NCI-H2171 treated with DMSO at 0.1 percent for 48 hours (cell line): ENCODE measurements at places on chromosomes 7 and 10.

DNA sequence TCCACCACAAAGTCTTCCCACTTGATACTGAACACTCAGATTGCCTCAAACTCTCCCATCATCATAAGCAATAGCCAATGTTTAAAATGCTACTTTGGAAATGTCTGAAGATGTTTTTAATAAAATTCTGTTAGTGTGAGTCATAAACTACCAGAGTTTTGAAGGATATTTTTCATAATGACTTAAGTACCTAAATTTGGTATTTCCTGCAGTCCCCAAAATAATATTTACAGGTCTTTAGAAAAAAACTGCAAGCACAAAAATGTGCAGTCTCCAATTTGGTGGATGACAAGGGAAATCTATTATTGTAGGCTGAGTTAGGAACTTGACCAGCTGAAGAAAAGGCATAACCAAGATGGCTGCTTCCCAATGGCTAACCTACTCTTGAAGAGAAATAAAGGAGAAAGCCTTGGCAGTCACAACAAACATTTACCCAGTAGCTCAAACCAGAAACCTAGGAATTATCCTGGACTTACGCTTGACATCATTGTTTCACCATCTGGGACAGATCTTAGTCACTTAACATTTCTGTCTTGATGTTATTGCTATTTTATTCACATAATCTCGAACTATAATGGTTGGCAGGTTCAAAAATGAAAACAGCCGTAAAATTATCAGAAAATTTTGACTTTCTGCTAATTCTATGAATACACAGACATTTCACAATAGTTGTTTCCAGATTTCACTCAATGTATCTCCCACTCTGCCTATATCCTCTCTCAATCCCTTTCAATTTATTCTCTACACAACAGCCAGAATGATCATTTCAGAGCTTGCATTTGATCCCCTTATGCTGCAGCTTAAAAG is 111.2 kb upstream of the STEAP1B start:
- DNase-seq = no peak

- DNase-seq = peak; percentile 80
Observed at GRCh38 chr7:95690367-95690947, 81.9 kb upstream of the DYNC1I1 start.

GRCh38 chr7:144503215-144503614 is 99.7 kb upstream of the NOBOX start:
- DNase-seq = no peak

DNA sequence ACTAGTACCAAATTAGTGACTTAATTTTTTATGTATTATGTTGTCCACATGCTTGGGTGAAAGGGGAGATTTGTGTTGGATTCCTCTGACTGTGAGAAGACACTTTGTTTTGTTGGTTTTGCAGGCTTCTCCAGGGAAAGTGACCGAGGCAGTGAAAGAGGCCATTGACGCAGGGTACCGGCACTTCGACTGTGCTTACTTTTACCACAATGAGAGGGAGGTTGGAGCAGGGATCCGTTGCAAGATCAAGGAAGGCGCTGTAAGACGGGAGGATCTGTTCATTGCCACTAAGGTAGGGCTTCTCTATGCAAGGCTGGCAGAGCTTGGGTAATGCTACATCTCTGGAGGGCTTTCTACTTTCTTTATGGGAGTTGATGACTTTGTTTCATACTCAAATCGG is 4.5 kb downstream of the AKR1E2 start:
- no peak for DNase-seq

DNA sequence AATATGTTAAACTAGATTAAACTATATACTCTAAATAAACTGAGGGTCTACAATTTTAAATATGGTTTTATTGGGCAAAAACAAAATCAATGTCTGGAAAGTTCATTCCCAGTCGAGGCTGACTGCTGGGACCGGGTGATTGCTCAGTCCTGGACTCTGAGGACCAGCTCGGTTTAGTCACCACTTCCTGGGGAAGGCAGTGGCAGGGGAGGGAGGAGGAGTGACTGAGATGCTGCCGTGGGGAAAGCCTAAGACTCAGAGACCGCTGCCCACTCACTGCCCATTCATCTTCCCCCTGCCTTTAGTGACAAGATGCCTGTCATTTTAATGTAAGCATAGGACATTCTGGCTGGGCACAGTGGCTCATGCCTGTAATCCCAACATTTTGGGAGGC is 29.0 kb downstream of the ATOH7 start:
- DNase-seq = no peak

- DNase-seq = no peak
Observed at GRCh38 chr7:1369916-1370657, 89.2 kb downstream of the MICALL2 start.

- peak; percentile 28 for DNase-seq
Observed at GRCh38 chr7:126959649-126960048, 293.1 kb downstream of the GRM8 start.

GRCh38 chr10:97713339-97713825 is at the start of gene MARVELD1:
TSS of gene MARVELD1 (plus strand) at chr10:97713730. CDS start at chr10:97713877, 147 bp downstream.
- peak; percentile 71 for DNase-seq

GRCh38 chr10:26931223-26931622 is 70.5 kb upstream of the ABI1 start:
- no peak for DNase-seq

GRCh38 chr10:31709028-31709427 is 219.6 kb downstream of the ARHGAP12 start:
- peak; percentile 26 for DNase-seq

DNA sequence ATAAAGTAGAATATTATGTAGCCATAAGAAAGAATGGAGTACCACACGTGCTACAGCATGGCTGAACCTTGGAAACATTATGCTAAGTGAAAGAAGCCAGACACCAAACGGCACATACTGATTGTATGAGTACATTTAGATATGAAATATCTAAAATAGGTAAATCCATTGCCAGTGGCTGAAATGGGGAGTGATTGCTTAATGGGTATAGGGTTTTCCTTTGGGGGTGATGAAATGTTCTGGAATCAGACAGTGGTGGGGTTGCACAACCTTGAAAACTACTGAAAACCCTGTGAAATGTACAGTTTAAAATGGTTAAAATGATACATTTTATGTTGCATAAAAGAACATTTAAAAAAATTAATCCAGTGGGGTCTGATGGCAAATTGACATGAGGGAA is 667.9 kb downstream of the AUTS2 start:
- DNase-seq = no peak

GRCh38 chr7:26705567-26705966 is 158.8 kb downstream of the SKAP2 start:
- peak; percentile 93 for DNase-seq

DNA sequence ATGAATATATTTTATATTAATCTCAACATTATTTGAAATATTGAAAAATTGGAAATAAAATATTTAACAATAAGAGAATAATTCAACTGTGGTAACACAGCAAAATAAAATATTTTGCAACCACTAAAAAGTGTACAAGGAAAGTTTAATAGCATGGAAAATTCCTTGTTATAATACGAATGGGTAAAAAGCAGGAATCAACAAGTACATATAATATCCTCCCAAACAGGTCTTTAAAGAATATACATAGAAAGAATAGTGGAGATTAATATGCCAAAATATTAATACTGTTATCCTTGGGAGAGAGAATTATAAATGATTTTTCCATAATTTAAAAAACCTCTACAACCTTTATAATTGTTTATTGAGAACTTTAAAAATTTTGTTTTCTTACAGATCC is 1.0 kb downstream of the DNAJC12 start:
- no peak for DNase-seq

DNA sequence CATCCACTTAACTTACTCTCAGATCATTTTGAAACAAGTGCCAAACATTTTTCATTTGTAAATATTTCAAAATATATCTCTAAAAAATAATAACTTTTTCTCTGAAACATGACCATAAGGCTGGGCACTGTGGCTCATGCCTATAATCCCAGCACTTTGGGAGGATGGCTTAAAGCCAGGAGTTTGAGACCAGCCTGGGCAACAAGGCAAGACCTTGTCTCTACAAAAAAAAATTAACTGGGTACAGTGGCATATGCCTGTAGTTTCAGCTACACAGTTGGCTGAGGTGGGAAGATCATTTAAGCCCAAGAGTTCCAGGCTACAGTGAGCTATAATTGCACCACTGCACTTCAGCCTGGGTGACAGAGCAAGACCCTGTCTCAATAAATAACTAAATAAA is 36.4 kb downstream of the USP54 start:
- no peak for DNase-seq

DNA sequence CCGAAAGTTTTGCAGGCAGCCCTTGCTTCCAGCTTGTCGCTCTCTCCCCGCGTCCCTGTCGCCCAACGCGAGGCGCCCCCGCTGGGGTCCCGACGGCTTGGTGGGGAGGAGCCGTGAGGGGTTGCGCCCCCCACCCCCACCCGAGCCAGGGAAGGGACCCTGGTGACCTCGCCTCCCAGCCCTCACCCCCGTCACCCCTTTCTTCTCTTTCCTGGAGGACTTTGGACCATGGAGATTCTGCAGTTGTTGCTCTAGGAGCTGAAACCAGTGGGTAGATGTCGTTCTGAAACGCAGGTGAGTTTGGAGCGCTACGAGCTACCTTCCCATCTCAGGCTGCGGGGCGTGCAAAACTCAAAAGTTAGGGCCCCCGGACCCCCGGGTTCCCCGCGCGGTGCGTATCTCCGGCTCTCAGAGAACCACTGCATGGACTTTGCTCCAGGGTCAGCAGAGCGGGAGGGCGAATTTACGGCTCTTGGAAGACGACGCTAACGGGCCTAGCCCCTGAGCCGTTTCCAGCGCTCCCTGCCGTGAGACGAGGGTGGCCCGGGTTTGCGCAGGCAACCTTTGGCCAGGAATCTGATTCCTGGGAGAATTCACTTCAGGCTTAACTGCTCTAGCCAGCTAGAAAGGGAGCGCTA is 684 bp upstream of the ATXN7L1 start:
- peak; percentile 76 for DNase-seq

GRCh38 chr7:43313628-43314378 is 201.4 kb downstream of the HECW1 start:
- no peak for DNase-seq

DNA sequence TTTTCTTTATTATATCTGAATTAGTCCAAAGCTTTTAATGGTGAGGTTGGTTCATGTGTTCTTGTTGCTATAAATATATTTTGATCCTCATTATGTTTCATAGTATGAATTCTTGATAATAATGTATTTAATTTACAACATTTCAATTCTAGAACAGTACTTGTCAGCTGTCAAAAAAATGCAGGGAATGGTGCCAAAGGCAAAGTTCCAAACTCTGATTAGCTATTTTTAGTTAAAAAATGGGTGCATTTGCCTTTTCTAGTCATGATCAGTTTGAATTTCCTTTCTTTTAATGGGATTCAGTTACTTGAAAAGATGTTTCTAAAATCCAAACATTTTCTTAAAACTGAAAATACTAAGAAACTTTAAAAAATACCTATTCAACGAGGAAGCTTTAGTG is 49.6 kb downstream of the ANKIB1 start:
- DNase-seq = no peak

- DNase-seq = no peak
Observed at GRCh38 chr10:78342827-78343653, 309.4 kb downstream of the RPS24 start.

DNA sequence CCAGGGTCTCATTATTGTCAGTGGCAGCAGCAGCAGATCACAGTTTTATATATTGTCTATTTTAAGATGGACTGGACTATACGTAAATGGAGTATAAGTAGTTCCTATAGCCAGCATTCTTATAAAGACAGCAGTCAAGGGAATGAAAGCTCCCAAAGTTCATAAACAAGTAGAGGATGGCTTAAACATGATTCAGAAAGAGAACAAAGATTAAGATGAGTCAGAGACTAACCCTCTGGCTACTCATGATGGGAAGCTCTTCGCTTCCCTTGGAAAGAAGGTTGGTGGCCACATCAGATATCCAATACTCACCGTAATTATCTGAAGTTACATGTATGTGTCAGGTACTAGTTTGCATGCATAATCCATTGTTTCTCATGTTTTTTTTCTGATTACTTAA is 277.0 kb downstream of the INHBA start:
- DNase-seq = no peak

DNA sequence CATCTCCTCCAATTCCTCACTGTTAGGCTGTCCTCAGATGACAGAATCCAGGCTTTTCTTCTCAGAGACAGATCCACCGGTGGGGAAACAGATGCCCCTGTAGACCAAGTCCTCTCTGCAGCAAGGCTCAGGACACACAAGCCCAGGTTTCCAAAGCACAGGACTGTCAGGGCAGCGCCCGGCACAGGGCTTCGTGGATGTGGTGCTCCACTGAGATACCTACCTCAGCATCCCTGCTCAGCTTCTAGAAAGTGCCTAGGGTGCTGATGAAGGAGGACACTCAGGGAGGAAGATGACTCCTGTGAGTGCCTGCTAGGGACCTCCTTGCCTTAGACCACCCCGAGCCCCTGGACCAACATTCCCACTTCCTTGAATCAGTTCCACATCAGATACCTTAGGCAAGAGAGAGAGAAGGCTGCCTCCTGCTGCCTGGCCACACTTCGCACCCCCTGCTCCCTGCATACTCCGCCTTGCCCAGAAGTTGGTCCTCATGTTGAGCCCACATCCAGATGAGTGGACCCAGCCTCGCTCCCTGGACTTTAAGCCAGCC is 8.9 kb upstream of the RBP3 start:
- no peak for DNase-seq

DNA sequence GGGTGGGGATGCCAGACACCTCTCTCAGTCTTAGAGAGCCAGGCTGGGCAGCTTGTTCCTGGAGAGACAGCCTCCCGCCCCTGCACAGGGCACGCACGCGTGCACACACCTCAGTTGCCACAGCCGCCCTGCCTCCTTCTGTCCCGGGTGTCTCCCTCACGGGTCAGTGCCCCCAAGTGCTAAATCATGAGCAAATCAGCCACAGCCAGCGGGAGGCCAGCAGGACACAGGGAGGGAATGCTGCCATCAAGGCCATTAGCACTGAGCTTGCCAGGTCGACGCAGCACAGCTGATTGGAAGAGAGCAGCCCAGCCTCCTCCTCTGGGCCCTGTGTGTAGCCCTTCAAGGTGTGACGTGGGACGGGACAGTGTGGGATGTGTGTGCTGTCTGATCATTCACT is 130.4 kb downstream of the CDH23 start:
- no peak for DNase-seq

GRCh38 chr10:113498997-113499396 is 53.9 kb upstream of the HABP2 start:
- no peak for DNase-seq

- no peak for DNase-seq
Observed at GRCh38 chr7:89989454-89989853, 164.8 kb upstream of the STEAP1 start.

DNA sequence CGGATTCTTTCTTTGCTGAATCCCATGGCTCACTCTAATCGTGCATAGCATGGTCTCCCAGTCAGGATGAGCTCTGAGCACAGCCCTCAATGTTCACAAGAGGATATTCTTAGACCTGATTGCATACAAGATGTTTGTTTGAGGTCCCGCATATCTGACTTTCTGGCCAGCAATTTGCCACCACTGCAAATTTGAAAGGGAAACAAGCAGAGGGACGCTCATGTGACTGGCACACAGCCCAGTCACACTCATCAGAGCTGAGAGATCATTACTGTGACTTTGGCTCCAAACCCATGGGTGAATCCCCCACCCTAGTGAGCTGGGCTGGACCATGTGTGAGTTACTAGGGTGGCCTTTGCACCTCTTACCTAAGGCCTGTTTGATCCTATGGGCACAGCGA is 9.9 kb downstream of the TAS2R41 start:
- no peak for DNase-seq
